CD8-positive, alpha-beta memory T cell (primary cell): ENCODE measurements at places on chromosomes 3 and 15. TPM values are rescaled to one million over a fixed set of nuclear protein-coding genes. Genes with fewer than 3 reads are reported as not detected.

GRCh38 chr3:48685293-48685602, 467 bp downstream of the NCKIPSD start:
- no peaks in the 10 kb centered on the region for H3K27me3 ChIP-seq
- peak overlapping the region; percentile 77 for H3K4me3 ChIP-seq
- peaks cover 23% of the 10 kb centered on the region for H3K36me3 ChIP-seq
- DNase-seq: no peak

DNA sequence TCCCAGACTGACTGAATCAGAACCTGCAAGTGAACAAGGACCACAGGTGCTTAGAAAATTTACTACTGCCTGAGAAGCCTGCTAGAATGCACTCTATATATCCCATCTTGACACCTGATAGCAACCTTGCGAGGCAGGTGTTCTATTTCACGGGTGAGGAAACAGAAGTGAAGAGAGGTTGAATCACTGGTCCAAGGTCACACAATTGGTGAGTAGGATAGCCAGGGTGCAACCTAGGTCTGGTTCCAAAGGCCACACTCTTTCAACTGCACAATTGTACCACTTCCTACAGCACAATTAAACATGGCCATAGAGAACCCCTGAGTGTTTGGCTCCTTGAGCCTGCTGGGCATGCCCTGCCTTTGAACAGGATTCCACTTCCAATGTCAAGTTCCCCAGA, 87.0 kb downstream of the RAB11A start:
- no peaks in the 10 kb centered on the region for H3K4me1 ChIP-seq
- DNase-seq: no peak
- H3K36me3 ChIP-seq: no peaks in the 10 kb centered on the region
- no peak overlapping the region for H3K4me3 ChIP-seq
- no peak overlapping the region for H3K27ac ChIP-seq
- H3K27me3 ChIP-seq: no peaks in the 10 kb centered on the region

The SNRK gene
- 35.9 TPM for total RNA-seq

DNA sequence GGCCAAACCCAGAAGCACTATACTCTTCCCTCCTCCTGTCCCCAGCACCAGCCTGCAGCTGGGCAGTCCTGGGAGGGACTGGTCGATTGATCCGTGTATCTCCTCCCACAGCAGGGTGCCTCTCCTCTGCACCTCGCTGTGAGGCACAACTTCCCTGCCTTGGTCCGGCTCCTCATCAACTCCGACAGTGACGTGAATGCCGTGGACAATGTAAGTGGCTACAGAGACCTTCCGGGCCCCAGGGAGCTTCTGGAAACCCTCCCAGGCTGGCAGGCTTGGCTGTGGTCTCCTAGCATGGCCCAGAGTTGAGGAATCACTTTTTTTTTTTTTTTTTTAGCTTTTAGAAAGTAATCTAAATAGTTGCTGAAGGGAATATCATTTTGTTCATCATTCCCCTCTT, 30.7 kb downstream of the ANKDD1A start:
- no peaks in the 10 kb centered on the region for H3K4me1 ChIP-seq
- H3K36me3 ChIP-seq: no peaks in the 10 kb centered on the region
- no peak overlapping the region for H3K4me3 ChIP-seq
- DNase-seq: no peak
- no peaks in the 10 kb centered on the region for H3K27me3 ChIP-seq

DNA sequence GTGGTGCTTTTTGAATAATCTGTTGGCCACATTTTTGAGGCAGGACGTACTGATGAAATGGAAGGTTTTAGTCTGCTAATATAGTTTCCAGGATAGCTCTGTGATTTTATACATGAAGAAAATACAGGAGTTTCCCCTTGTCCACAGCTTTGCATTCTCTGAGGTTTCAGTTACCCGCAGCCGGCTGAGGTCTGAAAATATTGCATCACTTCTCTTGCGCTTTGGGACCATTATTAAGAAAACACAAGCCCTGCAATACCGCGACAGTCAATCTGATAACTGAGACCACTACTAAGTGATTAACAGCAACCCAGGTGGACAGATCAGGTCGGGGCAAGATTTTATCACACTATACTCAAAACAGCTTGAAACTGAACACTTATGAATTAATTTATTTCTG, 33.0 kb downstream of the BLM start:
- DNase-seq: no peak
- H3K4me3 ChIP-seq: no peak overlapping the region
- H3K4me1 ChIP-seq: no peaks in the 10 kb centered on the region

DNA sequence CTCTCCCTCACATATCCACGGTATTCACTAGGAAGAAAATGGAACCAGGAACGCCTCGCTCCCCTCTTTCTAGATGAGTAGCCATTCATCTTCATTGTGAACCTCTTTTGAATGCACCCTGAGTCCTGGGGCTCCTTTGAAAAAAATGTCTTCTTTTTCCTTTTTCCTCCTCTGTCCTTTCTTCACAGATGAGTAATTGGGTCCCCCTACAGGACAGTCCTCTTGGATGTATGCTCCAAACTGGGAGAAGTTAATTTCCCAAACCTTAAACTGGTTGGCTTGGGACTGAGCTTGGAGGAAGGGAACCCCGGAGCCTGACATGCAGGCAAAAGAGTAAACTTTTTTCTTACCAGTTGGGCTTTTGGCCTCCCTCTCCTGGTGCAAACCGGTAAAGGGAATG, 108.8 kb downstream of the DPH6 start:
- H3K36me3 ChIP-seq: no peaks in the 10 kb centered on the region
- no peak for DNase-seq

DNA sequence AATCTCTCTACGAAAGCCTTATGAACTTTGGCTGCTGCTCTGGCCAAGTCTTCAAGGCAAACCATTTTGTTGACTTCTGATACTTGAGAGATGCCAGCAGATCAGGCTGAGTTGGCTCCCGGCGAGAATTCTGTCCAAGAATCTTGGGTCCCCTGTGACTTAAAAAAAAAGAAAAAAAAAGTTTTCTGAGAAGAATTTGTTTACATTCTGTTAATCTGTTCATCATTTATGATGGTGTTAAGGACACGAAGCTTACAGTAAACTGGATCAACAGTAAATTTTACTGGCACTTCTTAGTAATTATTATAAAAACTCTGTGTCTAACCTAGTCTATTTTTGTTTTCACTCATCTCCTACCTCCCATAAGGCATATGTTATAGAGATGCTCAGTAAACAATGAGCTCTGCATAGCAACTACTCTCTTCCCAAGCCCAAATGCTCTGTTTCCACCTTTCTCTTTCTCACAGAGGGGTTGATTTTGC, 320.9 kb upstream of the RASGRP1 start:
- H3K4me3 ChIP-seq: no peak overlapping the region
- no peaks in the 10 kb centered on the region for H3K27me3 ChIP-seq
- no peak overlapping the region for H3K27ac ChIP-seq
- DNase-seq: no peak

The SUMF1 gene
- total RNA-seq: 12.1 TPM

- no peaks in the 10 kb centered on the region for H3K27me3 ChIP-seq
- DNase-seq: no peak
- H3K4me1 ChIP-seq: peaks cover 14% of the 10 kb centered on the region
- H3K36me3 ChIP-seq: no peaks in the 10 kb centered on the region
Observed at GRCh38 chr3:27630885-27631284, 91.2 kb downstream of the EOMES start.

GRCh38 chr15:64678126-64678819, 97.1 kb downstream of the RBPMS2 start:
- H3K36me3 ChIP-seq: peaks cover 64% of the 10 kb centered on the region
- H3K27ac ChIP-seq: no peak overlapping the region
- no peak for DNase-seq
- no peaks in the 10 kb centered on the region for H3K4me1 ChIP-seq
- no peaks in the 10 kb centered on the region for H3K27me3 ChIP-seq
- H3K4me3 ChIP-seq: no peak overlapping the region

The RAB6B gene
- total RNA-seq: 0.24 TPM

- H3K27me3 ChIP-seq: no peaks in the 10 kb centered on the region
- no peak for DNase-seq
- no peak overlapping the region for H3K27ac ChIP-seq
- H3K4me3 ChIP-seq: no peak overlapping the region
Observed at GRCh38 chr3:100972867-100973266, 20.4 kb downstream of the ABI3BP start.

DNA sequence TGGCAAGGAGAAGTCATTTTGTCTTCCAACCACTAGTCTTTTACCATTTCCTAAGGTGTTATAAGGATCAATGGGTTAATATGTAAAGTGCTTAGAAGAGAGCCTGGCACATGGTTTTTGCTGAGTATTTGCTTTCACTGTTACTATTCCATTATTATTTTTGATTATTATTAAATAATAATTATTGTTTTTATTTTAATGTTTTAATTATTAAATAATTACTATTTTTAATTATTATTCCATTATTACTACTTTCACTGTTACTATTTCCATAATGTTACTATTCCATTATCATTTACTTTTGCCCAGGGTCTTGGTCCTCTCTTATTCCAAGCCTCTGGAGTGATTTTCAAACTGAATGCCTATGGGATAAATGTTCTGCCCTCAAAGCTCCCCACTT, 48.5 kb downstream of the FSTL1 start:
- H3K27me3 ChIP-seq: no peaks in the 10 kb centered on the region
- H3K36me3 ChIP-seq: no peaks in the 10 kb centered on the region
- DNase-seq: no peak
- H3K4me3 ChIP-seq: no peak overlapping the region
- no peak overlapping the region for H3K27ac ChIP-seq

The LINGO1 gene
- total RNA-seq: not detected

GRCh38 chr3:32646761-32647160, 38.2 kb upstream of the CNOT10 start:
- DNase-seq: no peak
- H3K27me3 ChIP-seq: no peaks in the 10 kb centered on the region
- H3K4me1 ChIP-seq: no peaks in the 10 kb centered on the region
- no peak overlapping the region for H3K4me3 ChIP-seq
- H3K27ac ChIP-seq: no peak overlapping the region

DNA sequence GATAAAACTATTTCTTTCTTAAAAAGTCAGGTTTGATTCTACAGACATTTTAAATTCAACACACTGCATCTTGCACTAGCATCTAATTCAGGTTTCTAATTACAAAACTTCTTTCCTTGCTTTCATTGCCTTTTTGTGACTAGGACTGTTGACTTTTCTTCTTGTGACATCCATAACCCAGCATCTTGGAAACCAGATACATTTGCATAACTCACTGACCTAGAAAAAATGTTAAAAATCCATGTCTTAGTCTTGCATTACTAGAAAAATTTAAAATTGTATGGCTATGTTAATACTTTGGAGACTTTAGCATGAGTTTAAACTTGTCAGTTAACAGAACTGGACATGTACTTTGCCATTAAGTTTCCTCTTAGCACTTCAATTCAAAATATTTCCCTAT, 72.7 kb downstream of the DTWD1 start:
- H3K36me3 ChIP-seq: no peaks in the 10 kb centered on the region
- no peaks in the 10 kb centered on the region for H3K27me3 ChIP-seq
- H3K4me3 ChIP-seq: no peak overlapping the region
- H3K4me1 ChIP-seq: no peaks in the 10 kb centered on the region

DNA sequence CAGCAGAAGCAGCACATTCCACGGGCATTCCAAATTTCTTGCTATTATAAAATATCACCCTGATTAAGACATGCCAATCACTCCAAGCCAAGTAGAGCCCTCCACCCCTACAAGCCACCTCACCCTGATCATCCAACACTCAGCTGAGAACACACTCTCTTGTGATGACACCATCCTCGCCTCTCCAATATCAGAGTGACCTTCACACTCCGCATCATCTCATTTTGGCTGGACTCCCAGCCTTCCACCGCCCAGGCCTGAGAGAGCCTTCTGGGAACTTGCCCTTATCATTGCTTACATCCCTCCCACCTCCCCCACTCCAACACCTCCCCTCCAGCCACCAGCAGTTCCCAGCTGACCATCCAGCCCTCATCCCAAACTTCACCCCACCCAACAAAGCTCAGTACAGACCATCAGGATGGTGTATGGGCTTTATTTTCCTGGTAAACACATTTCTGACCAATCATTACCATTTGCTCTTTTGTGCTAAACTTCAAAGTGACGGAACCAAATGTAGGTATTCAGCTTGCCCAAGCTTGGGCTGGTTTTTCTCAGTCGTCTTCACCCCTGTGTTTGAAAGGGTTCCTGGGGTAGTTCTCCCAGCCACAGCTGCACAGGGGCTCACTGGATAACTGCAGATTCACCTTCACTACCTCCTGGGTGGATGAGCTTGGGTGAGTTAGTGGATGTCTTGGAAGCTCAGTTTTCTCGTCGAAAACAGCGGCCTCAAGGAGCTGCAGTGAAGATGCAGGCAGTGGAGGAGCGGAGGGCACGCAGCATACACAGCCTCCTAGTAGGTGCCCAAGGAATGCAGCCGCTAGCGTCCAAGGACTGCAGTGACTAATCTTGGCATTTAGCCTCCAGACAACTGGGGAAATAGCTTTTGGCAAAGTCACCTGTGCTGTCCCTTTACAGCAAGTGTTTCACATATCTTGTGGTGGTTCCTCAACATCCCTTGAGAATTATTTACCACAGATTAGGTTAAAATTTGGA, 115.1 kb downstream of the LIPC start:
- no peak for DNase-seq
- no peak overlapping the region for H3K4me3 ChIP-seq
- H3K27ac ChIP-seq: peak overlapping the region; percentile 50
- no peaks in the 10 kb centered on the region for H3K27me3 ChIP-seq

DNA sequence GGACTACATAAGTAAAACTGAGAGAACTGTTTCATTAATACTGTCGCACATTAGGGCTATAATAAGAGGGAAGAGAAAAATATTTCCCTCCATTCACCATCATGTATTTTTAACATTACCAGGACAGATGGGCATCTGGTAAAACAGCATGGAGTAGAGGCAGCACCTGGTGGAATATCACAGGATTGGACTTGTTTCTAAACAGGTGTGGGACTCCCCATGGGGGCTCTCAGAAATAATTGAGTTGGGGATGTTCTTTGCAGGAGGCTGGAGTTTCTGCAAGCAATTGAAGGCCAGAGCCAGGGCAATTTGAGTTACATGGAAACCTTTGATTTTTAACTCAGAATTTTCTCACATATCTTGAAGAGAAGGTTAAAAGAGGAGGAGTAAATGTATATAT, 8.4 kb upstream of the MINDY2 start:
- no peak overlapping the region for H3K4me3 ChIP-seq
- no peaks in the 10 kb centered on the region for H3K4me1 ChIP-seq
- H3K36me3 ChIP-seq: no peaks in the 10 kb centered on the region
- no peak for DNase-seq
- H3K27me3 ChIP-seq: no peaks in the 10 kb centered on the region

GRCh38 chr15:63911160-63911559, 77.4 kb upstream of the HERC1 start:
- DNase-seq: no peak
- H3K27me3 ChIP-seq: no peaks in the 10 kb centered on the region
- no peak overlapping the region for H3K4me3 ChIP-seq
- peaks cover 9% of the 10 kb centered on the region for H3K4me1 ChIP-seq

GRCh38 chr3:52069855-52070254, 13.5 kb upstream of the DUSP7 start:
- no peak for DNase-seq
- H3K27me3 ChIP-seq: no peaks in the 10 kb centered on the region
- no peaks in the 10 kb centered on the region for H3K36me3 ChIP-seq
- H3K4me3 ChIP-seq: no peak overlapping the region
- H3K4me1 ChIP-seq: no peaks in the 10 kb centered on the region
- H3K27ac ChIP-seq: no peak overlapping the region
